HT1080 (cell line): ENCODE measurements at places on chromosomes 11 and 22. TPM values are rescaled to one million over a fixed set of nuclear protein-coding genes. Genes with fewer than 3 reads are reported as not detected.

The PDXP gene
- 44.5 and 52.0 TPM in 2 replicates for total RNA-seq

The TIMP3 gene
- 8.6 and 10.4 TPM in 2 replicates for total RNA-seq

The DCDC1 gene
- not detected in 2 replicates for total RNA-seq

The CSRP3 gene
- not detected in 2 replicates for total RNA-seq

The TRIM49 gene
- not detected in 2 replicates for total RNA-seq

DNA sequence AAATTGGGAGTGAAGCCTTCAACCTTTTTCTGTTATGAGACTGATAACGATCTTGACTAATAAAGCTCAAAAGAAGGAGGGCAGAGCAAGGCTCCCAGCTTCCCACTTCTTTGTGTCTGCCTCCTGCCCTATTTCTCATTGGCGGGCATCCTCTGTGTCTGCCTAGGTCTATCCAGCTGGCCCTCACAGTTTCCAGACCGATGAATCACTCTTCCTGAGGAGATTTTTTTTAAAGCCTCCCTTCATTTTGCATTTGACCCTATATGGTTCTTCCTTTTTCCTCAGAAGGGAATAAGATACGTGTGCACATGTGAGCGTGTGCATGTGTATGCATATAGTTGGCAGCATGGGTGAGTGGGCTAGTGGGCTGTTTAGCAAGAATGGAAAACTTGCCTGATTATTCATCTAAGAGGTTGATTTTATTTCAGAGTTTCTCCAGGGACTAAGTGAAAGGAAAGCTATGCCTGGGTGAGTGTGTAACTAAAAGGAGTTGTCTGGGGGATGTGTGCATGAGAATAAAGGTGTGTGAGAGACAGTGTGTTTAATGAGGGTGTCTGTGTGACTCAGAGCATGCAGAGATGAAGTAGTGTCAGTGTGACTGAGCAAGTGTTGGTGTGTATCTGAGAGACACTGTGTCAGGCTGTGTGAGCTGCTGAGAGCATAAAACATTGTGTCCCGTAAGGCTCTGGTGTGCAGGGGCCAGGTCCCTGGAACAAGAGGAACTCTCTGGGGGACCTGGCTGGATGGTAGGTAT is 12.2 kb downstream of the PHLDB1 start:
- DNase-seq, result peak; percentile 98

GRCh38 chr11:95655536-95655935 is 134.0 kb downstream of the FAM76B start:
- no peak for DNase-seq

DNA sequence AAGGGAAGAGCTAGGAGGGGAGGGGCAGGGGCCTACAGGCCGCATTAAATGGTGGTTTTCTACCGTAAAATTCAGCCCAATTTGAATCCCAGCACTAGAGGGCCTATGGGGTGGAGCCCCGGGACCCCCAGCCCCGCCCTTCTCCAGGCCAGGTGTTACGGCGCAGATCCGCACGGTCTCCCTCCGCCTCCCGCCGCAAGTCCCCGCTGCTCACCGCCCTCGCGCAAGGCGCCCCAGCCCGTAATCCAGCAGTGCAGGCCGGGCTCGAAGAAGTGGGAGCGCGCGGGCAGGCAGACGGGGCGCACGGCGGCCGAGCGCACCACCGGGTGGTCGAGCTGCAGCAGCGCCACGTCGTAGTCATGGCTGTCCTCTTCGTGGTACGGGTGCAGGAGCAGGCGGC is 17.3 kb downstream of the KCTD17 start:
- no peak for DNase-seq

- DNase-seq, result no peak
Observed at GRCh38 chr22:29331658-29332300, 16.3 kb upstream of the RASL10A start.

DNA sequence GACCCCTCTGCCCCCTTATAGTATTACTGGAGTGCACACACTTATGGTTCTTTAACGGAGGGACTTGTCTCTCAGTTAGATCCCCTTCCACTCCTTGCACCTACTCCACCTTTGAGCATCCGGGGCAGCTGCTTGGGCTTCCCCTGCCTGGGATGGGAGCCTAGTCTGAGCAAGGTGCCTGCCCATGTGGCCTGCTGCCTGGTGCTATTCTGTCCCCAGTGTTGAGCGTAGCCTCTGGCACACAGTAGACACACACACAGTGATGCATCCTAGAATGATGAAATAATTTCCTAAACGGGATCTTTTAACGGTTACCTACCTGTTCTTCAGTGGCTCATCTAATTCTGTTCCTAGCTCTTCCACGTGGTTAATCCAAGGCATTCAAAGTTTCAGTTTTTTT is 22.4 kb downstream of the PPFIA1 start:
- DNase-seq, result no peak

DNA sequence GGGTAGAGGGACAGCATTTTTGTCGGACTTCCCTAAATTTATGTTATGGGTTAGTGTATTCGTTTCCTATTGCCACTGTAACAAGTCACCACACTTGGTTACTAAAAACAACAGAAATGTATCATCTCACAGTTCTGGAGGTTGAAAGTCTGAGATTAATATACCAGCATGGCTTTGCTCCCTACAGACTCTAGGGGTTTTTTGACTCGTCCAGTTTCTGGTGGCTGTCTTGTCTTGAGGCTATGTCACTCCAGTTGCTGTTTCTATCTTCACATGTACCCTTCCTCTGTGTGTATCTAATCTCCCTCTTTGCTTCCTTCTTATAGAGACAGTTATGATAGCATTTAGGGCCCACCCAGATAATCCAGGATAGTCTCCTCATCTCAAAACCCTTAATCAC is 9.1 kb upstream of the CCDC179 start:
- no peak for DNase-seq

GRCh38 chr11:31045335-31045734 is 324.2 kb downstream of the DCDC1 start:
- DNase-seq, result no peak

DNA sequence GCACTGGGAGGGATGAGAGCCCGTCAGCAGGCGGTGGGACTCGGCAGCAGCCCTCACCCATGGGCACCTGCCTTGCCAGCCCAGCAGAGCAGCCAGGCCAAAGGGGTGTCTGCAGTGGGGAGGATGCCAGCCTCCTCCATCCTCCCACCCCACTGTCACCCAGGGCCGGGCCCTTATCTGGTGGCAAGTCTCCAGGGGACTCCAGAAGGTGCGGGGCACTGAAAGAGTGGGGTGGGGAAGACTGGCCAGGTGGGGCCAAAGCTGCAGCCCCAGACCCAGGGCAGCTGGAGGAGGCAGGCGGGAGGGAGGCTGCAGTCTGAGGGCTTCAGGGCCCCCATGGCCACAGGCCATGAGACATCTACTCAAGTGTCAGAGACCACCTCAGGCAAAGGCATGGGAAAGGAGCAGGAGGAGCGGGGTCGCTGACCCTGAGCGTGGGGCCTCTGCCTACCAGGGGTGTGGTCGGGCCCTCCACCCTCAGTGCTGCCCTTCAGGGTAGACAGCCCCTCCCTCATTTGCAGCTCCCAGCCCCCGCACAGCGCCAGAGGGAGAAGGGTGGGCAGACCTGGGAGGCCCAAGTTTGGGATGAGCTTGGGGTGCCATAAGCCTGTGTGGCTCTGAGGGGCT is 3.5 kb downstream of the DGCR6L start:
- no peak for DNase-seq

- DNase-seq, result no peak
Observed at GRCh38 chr11:19790831-19791552, 78.4 kb downstream of the NAV2 start.

- no peak for DNase-seq
Observed at GRCh38 chr11:123069908-123070821, 8.2 kb upstream of the HSPA8 start.

DNA sequence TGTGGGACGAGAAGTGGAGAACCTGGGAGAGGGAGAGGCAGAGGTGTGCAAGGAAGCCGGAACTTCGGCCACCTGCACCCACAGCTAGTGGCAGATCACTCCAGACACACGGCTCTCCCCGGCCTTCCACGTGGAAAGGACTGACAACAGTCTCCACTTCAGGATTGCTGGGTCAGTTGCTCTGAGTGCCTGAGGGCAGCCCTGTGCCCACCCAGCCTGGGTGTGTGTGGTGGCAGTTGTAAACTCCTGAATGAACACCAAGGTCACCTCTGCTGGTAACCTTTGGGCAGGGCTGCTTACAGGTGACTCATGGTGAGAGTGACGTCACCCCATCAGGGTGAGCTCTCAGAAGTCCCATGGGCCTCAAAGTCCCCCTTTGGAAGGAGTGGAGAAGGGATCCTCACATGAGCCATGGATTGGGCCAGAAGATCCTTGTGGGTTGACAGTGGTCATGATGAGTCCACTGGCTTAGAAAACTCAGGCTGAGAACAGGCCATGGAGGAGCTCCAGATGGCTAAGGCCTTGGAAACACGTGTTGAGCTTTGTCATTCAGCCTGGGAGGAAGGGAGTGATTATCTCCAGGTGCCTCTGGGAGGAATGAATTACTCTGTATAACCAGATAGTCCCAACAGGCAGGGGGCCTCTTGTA is 71.3 kb downstream of the BCR start:
- DNase-seq, result peak; percentile 51
